ENCODE measurements at places on chromosomes 7 and 10.

DNA sequence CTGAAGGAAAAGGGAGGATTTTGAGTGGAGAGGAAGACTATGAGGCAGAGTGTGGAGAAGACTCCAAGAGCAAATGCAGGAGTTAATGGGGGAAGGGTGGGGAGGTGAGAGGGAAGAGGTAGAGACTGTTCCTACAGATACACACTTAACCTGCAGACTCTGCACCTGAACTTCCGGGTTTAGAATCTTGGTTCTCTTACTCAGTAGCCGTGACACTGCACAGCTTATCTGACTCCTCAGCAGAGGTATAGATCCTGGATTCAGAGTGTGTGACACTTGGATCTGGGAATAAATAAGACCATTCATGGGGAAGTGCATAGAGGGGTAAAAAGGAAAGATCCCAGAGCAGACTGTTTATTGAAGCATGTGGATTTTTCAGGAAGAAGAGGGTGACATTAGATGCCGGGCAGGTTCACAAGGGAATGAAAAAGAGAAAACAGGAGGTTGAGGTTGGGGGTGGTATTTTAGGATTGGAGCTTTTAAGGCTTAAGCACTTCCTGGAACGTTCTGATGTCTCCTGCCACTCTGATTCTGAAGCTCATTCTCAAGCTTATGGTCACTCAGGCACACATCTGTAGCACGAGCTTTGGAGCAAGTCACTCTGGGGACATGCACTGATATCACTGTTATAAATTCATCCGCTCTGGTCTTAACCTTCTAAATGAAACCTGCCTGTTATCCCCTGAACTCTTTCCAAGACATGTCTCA lies 5.7 kb upstream of the ZC3HAV1L start:
- no peak for DNase-seq

DNA sequence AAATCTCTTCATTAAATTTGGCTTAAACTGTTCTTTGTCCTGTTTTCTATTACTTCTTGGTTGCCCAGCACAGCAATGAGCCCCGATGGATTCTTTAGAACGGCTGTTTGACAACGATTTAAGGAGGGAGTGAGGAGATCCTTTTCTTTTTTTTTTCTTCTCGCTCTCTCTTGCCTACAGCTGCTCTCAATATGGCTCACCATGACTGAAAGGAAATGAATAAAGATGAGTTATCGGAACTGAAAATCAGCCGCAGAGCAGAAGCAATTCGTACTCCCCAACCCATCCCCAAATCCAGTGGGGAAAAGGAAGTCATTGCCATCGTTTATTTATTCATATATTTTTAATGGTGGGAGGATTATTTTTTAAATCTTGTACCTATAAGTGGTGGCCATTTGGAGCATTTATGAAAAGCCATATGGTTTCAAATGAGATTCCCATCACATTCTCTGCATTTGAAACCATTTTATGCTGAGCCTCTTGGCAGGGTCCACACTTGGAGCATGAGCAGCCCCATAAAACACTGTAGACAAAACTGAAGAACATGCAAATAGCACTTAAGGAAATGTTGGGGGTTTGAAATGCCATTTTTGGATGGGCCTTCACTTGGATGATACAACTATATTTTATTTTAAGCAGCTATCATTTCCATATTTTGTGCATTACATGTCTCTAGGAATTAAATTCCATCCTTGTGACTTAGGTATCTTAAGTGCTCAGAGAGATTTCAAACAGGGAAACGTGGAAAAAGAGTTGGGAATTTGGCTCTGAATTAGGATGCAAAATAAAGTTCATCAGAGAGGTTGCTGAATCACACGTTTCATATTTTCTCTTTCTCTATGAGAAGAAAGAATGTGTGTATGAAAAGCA lies 107.7 kb upstream of the FZD1 start:
- no peak for DNase-seq

DNA sequence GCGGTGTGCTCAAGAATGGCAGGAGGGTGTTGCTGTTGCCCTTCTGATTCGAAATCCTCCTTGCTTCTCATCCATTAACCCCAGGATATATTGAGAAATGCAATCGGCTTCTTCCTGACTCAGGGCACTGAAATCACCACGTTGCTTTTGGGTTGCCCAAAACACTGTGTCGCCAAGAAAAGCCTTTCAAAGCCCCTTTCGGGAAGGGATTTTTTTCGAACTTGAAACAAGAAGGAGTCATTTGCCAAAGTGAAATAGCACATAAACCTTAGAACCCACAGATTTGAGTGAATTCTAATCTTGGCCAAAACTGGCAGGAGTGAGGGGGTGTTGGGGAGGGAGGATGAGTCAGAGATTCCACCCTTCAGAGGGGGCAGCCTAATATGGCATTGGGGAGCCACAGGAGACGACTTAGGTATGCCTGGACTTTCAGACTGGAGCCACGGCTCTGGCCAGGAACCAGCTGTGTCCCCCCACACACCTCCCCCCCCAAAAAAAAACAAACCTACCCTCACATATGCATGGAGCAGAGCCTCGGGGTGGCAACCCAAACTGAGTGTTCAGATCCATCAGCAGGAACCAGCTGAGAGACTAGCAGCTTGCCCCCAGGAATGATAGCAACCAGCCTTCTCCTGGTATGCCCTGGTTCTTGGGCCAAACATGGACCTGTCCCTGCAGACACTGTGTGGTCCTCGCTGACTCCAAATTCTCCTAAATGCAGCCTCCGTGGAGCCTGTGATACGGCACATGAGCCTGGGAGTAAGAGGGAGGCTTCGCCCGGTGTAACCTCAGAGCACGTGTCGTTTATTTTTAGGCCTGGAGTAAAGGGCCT lies 138.4 kb downstream of the FGFR2 start:
- DNase-seq, result no peak

- DNase-seq, result no peak
Observed at GRCh38 chr10:32650246-32650655, 204.3 kb downstream of the CCDC7 start.

GRCh38 chr10:108956149-108956548 lies 967.2 kb downstream of the XPNPEP1 start:
- no peak for DNase-seq

GRCh38 chr10:86646933-86647332 lies 7.4 kb upstream of the OPN4 start:
- no peak for DNase-seq

- DNase-seq, result no peak
Observed at GRCh38 chr7:45225948-45226335, 68.4 kb downstream of the RAMP3 start.

GRCh38 chr10:109902992-109903947 lies 20.0 kb downstream of the XPNPEP1 start:
- no peak for DNase-seq

- no peak for DNase-seq
Observed at GRCh38 chr10:3389130-3389529, 216.5 kb upstream of the PITRM1 start.

DNA sequence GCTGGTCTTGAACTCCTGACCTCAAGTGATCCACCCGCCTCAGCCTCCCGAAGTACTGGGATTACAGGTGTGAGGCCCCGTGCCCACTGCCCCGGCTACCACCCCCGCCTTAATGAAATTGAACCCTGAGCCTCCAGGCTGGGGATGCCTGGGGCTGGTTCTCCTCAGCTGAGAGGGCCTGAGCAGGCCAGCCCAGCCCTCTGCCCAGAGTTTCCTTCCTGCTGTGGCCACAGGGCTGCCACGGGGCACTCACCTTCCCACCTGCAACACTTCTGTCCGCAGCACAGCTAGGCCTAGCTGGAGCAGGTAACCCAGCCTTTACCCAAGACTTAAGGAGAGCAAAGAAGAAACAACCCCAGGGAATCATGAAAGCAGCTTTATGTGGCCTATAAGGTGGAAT lies 78.1 kb upstream of the ANLN start:
- no peak for DNase-seq

DNA sequence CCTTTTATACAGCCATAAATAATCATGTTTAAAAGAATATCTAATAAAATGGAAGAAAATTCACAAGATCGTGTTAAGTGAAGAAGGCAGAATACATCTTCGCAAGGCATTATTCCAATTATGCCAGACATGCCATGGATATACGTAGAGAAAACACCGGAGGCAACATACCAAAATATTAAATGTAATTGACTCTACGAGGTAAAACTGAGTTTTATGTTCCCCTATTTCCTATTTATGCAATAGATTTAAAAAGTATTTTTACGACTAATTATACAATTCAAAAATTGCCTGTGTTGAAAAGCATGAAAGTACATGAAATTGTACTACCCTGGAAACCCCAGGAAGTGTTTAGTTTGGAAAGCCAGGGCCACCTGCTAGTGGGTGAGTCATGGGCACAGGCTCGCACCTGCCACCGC lies 936 bp upstream of the REPIN1 start:
- DNase-seq, result no peak

DNA sequence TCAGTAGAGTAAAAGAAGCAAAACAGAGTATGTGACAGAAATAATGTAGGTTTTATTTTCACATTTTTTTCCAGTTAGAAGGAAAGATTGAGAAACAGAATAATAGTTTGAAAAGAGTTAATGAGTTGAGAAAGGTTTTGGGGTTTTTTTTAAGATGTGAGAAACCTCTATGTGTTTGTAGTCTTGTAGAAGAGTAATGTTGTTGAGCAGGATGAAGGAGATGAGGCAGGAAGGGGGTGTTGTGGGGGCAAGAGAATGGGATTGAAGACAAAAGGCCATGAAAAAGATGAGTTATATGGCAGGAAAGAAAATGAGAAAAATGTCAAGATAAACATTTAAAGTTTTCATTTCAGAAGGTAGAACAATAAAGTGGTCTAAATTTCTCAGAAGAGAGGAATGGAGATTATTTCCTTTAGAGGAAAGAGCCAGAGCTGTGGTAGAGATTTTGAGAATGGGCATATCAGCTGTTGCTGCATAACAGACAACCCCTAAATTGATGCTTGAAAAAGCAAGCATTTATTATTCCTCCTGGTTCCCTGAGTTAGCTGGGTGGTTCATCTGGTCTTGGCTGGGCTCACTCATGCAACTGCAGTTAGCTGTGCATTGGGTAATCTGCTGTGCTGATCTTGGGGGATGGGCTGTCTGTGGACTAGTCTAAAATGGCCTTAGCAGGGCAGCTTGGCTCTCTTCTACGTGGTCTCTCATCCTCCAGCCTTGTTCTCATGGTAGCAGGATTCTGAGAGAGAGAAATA lies 27.1 kb downstream of the PCGF5 start:
- DNase-seq, result no peak

Measured in activated CD8-positive, alpha-beta memory T cell treated with anti-CD3 and anti-CD28 coated beads for 48 hours (primary cell).